T-cell (primary cell): ENCODE measurements at places on chromosomes 11 and 22.

DNA sequence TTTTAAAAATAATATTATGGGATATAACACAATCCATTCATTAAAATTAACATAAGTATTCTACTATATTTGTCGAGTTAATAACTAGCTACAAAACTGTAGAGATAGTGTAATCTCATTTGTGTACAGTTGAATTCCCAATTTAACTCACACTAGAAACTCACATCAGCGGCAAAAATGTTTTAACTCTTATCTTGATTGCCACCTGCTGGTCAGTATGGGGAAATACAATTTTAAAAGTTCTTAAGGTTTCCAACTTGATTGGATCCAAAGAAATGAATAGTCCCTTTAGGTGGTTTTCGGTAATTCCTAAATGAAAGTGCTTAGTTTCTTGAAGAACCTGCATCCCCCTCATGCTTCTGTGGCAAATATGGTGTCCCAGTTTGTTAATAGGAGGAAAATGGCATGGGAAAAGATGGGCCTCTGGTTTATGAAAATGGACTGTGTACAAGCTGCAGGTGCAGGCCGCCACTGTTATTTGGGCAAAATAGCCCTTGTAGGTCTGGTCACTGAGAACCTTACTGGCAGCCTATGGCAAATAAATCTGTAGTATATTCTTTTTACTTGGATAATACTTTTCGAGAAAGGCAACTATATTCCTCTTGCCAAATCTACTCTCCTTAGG lies 33.7 kb upstream of the SLC17A6 start:
- no peak for DNase-seq

GRCh38 chr11:86804951-86805350 lies 4.6 kb downstream of the PRSS23 start:
- no peak for DNase-seq

DNA sequence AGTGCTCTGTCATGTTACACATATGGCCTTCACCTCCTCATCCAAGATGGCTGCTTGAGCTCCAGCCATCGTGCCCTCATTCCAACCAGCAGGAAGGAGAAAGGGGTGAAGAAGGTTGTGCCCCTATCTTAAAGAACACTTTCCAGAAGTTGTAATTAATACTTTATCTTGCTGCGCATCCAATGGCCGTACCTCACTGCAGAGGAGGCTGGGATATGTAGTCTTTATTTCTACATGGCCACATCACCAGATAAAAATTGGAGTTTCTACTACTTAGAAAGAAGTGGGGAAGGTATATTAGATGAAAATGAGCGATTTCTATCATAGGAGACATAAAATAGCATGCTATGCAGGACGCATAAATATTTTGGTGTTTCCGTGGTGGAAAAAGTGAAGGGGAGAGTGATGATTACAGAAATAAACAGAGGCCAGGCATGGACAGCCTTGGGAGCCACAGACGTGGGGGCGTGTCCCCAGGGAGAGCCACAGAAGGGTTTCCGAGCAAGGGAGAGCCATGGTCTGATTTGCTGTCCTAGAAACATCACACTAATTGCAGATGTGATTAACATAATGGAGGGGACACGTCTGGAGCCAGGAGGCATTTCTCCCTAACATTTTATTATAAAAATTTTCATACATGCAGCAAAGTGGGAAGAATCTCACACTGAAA lies 8.8 kb upstream of the MB start:
- no peak for DNase-seq

DNA sequence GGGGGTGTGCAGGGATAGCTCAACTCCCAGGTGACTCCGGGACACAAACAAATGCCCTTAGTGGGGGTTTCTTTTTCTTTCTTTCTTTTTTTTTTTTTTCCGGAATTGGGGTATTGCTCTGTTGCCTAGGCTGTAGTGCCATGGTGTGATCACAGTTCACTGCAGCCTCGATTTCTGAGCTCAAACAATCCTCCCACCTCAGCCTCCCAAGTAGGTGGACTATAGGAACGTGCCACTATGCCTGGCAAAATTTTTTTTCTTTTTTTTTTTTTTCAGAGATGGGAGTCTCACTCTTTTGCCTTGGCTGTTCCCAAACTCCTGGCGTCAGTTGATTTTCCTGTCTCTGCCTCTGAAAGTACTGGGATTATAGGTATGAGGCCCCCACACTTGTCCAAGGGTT lies 13.8 kb upstream of the ZNF280A start:
- no peak for DNase-seq

GRCh38 chr11:30281476-30282288 lies 41.2 kb upstream of the ARL14EP start:
- no peak for DNase-seq

DNA sequence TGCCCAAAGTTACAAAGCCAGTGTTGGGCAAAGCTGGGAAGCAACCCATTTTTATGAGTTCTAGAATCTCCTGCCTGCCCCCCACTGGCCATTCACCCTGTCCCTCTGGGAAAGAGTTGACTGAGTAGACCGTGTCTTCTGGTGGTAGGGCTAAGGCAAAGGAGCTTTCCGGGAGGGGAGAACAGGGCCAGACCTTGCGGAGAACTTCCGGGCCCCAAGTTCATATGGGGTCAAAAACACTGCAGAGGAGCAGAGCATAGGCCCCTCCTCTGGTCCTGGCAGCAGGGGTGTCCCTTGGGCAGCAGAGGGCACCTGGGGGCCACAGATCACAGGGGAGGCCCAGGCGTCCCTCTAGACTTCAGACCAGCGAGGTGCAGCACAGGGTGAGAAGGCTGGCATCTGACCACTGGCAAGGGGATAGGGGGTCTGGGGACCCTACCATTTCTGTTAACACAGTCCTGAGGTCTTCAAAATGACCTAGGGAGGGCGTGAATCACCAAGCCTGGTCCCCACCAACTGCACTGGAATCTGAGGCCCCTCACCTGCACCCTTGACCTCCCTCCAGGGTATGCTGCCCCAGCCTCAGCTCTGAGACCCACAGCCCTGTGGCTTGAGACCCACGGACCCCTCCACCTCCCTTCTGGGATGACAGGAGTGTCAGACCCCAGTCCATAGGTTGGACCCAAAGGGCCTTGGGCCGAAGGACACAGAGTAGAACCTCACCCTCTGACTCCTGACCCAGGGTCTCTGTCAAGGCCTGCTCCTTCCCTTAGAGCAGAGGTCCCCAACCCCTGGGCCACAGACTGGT lies 1.3 kb upstream of the ARAP1 start:
- no peak for DNase-seq

DNA sequence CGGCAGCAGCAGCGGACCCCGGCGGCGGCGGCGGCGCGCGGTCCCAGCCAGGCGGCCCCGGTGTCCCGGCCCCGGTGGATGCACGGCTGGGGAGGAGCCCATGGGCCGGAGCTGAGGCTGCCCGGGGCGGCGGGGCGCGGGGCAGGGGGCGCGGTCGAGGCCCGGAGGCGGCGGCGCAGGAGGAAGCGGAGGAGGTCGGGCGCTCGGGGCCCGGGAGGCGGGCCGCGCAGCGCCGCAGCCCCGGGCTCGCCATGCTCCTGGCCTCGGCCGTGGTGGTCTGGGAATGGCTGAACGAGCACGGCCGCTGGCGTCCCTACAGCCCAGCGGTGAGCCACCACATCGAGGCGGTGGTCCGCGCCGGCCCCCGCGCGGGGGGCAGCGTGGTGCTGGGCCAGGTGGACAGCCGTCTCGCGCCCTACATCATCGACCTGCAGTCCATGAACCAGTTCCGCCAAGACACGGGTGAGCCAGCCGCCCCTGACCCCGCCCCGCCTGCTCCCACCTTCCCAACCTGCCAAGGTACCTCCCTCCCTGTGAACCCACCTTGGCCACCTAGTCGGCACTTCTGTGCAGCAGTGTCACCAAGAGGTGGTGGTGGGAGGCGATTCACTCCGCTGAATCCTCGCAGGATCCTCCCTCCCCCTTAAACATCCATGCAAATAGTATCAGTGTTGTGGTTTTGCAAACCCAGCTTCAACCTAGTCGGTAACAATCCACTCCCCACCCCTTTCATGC lies 580 bp downstream of the DTX4 start:
- DNase-seq, result peak; percentile 21

DNA sequence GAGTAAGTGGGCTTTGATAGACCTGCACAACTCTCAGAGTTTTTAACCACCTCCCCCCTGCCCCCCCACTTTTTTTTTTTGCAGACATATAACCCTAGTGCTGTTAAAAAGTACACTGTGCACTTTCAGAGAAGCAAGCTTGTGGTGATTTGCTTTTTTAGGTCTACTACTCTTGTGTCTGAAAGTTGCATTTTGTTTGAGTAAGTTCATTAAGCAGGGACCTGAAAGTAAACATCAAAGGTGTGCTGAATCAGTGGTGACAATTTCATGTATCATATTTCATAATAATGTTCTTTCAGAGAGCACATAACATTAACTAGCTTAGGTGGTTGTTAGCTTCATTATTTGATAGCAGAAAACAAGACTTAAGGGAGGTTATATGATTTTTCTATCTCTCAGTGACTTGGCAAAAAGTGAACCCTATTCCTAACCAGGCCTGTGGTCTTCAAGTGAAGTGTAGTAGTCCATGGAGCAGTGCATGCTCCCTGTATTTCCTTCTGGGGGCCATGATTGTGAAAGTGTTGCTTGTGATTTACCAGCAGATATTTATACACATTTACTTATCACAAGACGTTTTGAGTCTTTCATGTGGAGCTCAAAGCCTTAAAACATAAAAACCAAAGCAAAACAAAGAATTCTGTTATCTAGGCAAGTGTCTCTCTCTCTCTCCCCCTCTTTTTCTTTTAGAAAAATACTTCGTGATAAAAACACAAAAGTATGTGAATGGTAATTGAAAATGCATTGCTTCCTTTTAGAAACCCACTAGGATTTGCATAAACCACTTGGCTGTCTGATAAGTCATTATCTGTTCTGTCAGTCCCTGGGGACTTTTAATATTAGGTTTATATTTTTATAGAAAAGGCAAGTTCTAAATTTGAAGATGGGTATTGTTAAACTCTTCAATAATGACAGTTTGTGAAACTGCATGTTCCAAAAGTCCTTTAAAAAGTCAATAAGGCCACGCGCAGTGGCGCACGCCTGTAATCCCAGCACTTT lies 7.5 kb upstream of the RAG2 start:
- no peak for DNase-seq

GRCh38 chr11:62497132-62497801 lies 49.3 kb downstream of the AHNAK start:
- DNase-seq, result peak; percentile 44

GRCh38 chr11:74397501-74398243 lies 561 bp downstream of the PGM2L1 start:
- peak; percentile 33 for DNase-seq

GRCh38 chr11:47669856-47670255 lies 27.5 kb upstream of the MTCH2 start:
- DNase-seq, result no peak

- no peak for DNase-seq
Measured at GRCh38 chr22:36334821-36335603, 52.8 kb downstream of the MYH9 start.

- DNase-seq, result no peak
Measured at GRCh38 chr22:41028841-41029240, 63.6 kb upstream of the EP300 start.

DNA sequence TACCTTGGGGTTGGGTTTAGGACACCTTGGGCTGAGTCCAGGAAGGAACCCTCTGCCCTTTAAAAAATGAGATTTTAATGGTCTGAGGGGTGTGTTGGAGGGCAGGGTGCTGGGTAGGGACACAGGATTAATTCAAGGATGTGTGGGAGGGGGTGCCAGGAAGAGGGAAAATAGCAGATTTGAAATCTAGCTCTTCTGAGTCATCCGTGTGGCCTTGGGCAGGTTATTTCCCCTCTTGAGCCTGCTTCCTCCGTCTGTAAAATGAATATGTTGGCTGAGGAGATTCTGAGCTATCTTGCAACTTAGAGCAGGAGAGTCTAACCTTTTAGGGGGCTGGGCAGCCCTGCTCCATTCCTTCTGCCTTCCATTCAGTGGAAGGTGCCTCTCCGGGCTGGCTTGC lies 3.0 kb downstream of the TSPAN18 start:
- DNase-seq, result no peak

- DNase-seq, result no peak
Measured at GRCh38 chr11:100182927-100183326, 504.2 kb upstream of the ARHGAP42 start.

GRCh38 chr11:2755071-2755470 lies 55.3 kb upstream of the KCNQ1OT1 start:
- no peak for DNase-seq

- DNase-seq, result no peak
Measured at GRCh38 chr22:49097966-49098365, 729.7 kb downstream of the BRD1 start.

- DNase-seq, result no peak
Measured at GRCh38 chr11:102111787-102112508, 1.7 kb downstream of the YAP1 start.

GRCh38 chr11:19060629-19061028 lies at the start of gene MRGPRX2:
Gene MRGPRX2, minus strand, starts transcription at chr11:19060717. Its CDS starts 4,315 bp downstream, at chr11:19056402.
- no peak for DNase-seq

DNA sequence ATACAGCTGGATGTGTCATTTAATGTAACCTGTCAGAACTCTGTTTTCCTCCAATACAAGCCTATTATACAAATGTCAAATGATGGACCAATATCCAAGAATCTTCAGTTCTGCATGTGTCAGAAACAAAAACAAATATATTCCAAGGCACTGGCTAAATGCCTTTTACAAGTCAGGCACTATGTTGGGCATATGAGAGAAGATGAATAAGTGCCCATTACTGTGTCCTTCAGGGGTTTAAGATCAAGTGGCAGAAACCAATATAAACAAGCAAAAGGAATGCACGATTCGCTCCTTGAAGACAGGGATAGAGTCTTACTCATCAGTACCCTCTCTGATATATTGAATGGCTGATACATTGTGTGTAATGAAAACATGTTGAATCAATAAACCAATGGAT lies 254.4 kb downstream of the TTC28 start:
- DNase-seq, result no peak

DNA sequence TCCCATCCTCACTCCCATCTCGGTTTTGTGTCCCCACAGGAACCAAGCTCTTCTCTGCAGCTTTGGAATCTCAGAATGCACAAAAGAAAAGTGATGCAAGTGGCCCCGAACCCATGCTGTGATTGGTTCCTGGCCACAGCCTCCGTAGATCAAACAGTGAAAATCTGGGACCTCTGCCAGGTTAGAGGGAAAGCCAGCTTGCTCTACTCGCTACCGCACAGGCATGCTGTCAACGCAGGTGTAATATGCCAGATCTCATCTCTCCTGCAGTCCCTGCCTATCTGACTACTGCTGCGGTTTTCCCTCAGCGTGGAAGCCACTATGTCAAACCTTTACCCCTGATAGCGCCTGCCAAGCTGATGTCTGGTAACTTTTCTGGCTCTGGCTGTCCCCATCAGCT lies 200.5 kb upstream of the LRRC4C start:
- no peak for DNase-seq

DNA sequence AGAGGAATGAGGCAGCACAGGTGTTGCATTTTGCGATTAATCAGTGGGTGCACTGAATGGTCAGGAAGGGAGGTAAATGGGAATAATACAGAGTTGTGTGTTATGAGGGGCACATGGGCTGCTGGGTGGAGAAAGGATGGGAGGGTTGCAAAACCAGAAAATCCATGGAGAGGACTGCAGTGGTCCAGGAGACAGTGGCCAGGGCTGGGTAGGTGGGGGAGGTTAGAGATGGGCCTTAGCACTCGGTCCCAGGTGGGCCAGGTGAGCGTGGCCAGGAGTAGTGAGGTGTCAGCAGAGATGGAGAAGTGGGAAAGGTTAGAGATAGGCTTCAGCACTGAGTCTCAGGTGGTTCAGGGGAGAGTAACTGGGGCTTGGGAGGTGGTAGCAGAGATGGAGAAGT lies 399.1 kb upstream of the LARGE1 start:
- DNase-seq, result no peak
